ENCODE measurements at places on chromosomes 13 and 19.
A peak's percentile ranks its signal among the peaks of the same experiment; 100 is the strongest.

GRCh38 chr13:78436311-78436710, 167.0 kb downstream of the POU4F1 start:
- DNase-seq: no peak

DNA sequence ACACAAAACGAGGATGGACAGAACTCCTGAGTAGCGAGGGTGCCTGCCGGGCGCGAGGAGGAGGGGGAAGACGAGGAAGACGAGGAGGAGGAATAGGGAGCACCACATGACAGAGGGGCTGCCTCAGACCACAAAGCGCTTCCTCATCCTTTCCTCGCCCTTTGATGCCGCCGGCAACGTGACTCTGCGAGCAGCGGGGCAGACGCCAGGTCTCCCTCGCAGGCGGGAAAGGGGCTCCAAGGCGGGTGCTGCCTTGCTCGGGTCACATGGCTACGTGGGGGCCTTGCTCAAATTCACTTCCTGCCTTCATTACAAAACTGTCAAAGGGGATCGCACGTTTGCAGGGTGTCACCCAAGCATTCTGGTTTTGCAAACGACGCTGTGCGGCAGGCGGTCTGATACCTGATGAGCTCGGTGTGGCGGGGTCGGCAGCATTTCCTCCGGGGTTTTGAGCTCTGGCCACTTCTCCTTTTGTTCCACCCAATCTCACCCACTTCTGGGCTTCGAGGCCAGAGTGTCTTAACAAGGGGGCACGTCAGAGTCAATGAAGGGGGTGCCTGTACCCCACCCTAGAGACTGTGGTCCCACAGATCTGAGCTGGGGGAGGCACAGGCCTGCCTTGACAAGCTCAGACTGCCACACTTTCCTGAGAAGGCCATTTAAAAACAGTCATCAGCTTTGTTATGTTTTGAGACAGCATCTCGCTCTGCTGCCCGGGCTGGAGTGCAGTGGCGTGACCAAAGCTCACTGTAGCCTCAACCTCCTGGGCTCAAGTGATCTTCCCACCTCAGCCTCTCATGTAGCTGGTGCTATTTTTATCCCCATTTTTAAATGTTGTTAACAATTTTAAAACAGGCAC, 14.9 kb downstream of the MAP2K2 start:
- DNase-seq: peak; percentile 55

DNA sequence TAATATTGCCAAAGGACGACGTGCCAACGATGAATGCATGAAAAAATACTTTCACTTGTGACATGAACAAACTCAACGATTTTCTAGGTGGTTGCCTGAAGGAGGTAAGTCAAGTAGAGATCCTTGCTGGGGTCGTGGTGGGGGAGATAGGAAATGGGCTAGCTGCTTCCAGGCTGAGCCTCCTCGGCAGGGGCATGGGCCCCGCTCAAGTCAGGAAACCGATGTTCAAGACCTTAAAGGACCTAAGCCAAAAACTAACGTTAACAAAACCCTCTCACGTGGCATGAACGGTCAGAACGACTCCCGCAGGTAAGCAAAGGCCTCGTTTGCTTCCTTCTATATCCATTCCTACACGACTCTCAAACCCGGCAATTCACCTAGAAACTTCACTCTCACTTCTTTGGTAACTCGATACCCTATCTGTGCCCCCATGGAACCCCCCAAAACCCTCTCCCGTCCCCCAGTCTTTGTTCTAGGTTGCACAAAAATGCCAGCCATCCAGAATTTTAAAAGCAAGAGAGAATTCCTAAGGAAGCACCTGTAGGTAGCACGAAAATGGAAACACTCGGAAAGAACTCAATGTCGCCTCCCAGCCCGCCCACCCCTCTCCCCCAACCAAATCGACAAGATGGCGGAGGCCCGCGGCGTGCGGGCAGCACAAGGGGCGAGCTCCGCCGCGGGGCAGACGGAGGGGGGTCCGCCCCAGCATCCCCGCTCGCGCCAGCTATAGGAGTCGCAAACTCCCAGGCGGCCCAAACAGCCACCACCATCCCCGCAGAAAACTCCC, 13.6 kb downstream of the ACP4 start:
- DNase-seq: no peak

DNA sequence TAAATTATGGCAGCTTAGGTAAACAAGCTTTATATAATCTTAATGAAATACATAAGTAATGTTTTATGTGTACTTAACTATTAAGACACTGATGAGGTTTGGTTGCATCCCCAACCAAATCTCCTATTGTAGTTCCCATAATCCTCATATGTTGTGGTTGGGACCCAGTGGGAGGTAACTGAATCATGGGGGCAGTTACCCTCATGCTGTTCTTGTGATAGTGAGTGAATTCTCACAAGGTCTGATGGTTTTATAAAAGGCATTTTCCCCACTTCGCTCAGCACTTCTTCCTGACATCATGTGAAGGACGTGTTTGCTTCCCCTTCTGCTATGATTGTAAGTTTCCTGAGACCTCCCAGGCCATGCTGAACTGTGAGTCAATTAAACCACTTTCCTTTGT, 212.7 kb downstream of the DIAPH3 start:
- DNase-seq: no peak

GRCh38 chr19:5578097-5578846, 10.5 kb upstream of the TINCR start:
- DNase-seq: peak; percentile 24
